Renal cortex interstitium (tissue), 15 donors: ENCODE measurements at places on chromosomes 6 and 20. TPM values are rescaled to one million over a fixed set of nuclear protein-coding genes. Genes with fewer than 3 reads are reported as not detected.

Gene TRAPPC3L
- polyA plus RNA-seq, result 0.50 TPM

Gene TSPO2
- polyA plus RNA-seq, result 0.82 TPM

Gene PACSIN1
- 0.92 TPM for polyA plus RNA-seq

Gene CPXM1
- 281 TPM for polyA plus RNA-seq

Gene PRSS16
- 0.49 TPM for polyA plus RNA-seq

Gene CFB
- 8.7 TPM for polyA plus RNA-seq

Gene HLA-DRA
- 56.4 TPM for polyA plus RNA-seq

Gene HLA-DOB
- 0.10 TPM for polyA plus RNA-seq
